ENCODE measurements at places on chromosomes 12 and 14.

DNA sequence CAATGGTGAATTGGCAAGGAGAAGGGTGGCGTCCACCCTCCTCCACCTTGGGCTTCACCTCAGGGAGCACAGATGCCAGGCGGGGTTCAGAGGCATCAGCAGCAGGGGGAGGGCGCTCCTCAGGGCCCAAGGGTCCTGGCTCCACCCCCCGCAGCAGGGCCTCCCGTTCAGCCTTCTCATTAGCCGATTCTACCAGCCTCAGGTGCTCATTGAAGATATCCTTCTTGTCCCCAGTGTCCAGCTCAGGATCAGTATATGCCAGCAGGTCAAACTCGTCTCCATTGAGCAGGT, 19.3 kb upstream of the PRKAG1 start:
- no peak for DNase-seq

DNA sequence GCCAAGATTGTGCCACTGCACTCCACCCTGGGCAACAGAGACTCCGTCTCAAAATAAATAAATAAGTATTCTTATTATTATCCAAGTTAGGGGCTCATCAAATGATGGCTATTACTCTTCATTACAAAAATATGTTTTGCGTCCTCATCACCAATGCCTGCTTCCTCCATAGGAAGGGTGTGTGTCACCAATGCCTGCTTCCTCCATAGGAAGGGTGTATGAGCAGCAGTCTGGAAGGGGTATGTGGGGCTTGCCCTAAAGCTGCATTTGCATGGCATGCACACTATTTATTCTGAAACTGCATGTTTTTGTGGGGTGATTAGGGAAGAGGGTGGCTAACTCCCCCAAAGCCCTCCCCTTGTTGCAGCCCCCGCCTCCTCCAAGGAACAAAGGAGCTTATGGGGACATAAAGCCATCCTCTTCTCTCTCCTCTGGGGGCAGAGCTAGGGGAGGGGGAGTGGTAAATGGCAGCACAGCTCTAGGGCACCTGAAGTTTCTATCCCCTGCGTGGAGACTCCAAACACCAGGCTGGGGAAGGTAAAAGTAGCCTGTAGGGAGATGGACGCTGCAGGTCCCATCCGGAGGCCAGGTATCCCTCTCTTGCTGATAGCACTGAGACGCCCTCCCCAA, 1.3 kb downstream of the CAMKK2 start:
- DNase-seq, result no peak

DNA sequence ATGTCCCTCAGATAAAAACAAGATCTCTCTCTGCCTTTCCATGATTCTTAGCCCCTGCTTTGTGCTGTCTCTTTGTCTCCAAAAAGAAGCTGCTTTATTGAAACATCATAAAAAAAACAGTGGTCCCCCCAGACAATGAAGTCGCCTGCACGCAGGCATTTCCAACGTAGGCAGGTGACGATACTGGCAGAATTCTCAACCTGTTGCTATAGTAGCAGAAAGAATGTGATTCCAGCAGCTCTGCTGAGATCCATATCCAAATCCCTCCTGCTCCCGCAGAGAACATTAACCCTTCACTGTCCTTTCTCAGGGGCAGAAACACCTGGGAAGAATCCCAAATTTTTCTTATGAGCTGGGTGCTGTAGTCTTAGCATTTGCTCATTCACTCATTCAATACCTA, 84.8 kb downstream of the STON2 start:
- DNase-seq, result no peak

DNA sequence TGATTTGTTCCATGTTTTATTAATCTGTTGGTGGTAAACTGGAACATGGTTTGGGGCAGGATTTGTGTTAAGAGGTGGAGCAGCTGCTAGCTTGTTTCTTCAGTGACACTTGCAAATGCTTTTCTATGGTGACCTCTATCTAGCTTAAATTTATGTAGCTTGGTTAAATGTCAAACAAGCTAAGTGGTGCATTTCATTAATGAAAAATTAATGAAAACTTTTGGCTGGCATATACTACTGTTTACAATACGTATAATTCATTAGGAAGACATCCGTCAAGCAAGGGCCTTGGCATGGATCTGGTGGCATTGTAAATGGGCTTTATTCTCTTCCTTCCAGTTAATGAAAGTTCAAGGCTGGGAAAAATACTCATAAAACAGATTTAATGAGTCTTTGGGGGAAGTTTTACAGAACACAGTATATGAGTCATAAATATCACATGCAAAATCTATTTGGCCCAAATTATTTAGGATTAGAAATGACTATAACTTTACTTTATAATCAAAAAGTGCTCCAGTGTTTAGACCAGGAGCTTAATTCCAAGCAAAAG, 807.7 kb upstream of the SEL1L start:
- no peak for DNase-seq

GRCh38 chr14:92596331-92596907, 82.8 kb downstream of the RIN3 start:
- DNase-seq, result no peak
